Stimulated activated CD4-positive, alpha-beta T cell treated with anti-CD3 and anti-CD28 coated beads, Interleukin-1b, Interleukin-23, amount 100 ng/mL, for 1 hour (primary cell): ENCODE measurements at places on chromosomes 3 and 15.

DNA sequence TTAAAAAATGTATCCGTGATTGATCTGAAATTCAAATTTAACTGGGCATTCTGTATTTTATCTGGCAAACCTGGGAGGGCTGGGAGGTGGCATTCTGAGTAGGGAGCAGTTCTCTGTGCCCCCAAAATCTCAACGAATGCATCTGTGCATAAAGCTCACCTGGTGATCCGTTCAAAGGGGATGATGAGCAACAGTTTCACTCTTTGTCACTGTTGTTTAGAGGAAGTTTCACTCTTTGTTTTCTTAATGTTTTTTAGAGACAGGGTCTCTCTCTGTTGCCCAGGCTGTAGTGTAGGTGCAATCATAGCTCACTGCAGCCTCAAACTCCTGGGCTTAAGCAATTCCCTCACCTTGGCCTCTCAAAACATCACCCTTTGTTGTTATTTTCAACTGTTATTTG, 186.7 kb downstream of the SSR3 start:
- no peak for DNase-seq

GRCh38 chr3:178845420-178846118, 226.0 kb downstream of the ZMAT3 start:
- no peak for DNase-seq

GRCh38 chr3:25381083-25381482, 47.0 kb upstream of the RARB start:
- no peak for DNase-seq

GRCh38 chr3:47586746-47587145, 8.1 kb upstream of the CSPG5 start:
- DNase-seq, result no peak

GRCh38 chr15:91790836-91791235, 62.7 kb upstream of the SLCO3A1 start:
- no peak for DNase-seq

- no peak for DNase-seq
Observed at GRCh38 chr15:65086680-65087111, 10.2 kb downstream of the KBTBD13 start.

DNA sequence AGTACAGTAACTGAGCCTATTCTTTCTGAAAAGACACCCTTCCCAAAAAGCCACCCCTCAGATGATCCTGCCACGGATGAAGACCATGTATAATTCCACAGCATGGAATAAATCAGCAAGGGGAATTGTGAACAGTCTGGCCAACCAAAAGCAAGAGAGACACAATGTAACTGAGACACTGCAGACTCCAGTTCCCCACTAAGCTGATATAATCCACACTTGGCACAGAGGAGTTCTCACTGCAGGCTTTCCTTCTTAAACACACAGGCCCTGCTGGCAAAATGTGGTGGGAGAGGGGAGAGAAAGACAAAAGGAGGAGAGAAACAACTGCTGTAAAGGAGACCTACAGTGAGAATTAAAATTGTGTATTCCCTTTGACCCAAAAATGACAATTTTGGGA, 12.7 kb downstream of the GPR156 start:
- no peak for DNase-seq

GRCh38 chr3:126113733-126114442, 30.0 kb upstream of the SLC41A3 start:
- no peak for DNase-seq

DNA sequence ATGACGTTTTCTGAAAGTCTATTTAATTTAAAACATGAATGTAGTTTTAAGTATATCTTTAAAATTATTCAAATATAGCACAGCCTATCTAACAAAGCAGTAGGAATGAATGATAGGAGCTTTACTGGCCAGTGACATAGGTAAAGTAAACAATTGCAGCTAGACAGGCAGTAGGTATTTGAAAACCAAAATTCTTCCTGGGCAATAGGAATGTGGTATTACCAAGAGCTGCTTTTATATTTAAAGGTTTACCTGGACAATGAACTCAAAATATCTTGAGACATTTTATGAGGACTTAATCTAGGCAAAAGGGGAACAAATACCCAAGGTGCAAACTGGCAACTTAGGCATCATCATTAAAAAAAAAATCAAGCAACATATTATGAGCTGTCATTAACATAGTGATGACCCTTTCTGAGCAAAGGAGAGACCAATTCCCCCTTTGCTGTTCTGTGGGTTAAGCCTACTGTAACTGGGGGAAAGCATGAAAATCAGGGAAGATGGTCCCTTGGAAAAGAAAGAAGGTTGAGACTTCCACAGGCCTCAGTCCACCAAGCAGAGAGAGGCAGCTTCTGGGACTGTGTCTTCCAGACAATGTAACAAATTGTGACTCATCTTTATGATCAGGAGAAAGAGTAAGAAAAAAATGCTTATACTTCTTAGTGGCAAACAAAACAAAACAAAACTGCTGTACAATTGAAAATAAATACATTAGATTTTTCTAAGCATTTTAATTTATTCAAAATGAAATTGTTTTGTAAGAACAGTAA, 12.9 kb downstream of the ISL2 start:
- no peak for DNase-seq

- no peak for DNase-seq
Observed at GRCh38 chr3:53842436-53843194, 3.6 kb downstream of the CHDH start.

DNA sequence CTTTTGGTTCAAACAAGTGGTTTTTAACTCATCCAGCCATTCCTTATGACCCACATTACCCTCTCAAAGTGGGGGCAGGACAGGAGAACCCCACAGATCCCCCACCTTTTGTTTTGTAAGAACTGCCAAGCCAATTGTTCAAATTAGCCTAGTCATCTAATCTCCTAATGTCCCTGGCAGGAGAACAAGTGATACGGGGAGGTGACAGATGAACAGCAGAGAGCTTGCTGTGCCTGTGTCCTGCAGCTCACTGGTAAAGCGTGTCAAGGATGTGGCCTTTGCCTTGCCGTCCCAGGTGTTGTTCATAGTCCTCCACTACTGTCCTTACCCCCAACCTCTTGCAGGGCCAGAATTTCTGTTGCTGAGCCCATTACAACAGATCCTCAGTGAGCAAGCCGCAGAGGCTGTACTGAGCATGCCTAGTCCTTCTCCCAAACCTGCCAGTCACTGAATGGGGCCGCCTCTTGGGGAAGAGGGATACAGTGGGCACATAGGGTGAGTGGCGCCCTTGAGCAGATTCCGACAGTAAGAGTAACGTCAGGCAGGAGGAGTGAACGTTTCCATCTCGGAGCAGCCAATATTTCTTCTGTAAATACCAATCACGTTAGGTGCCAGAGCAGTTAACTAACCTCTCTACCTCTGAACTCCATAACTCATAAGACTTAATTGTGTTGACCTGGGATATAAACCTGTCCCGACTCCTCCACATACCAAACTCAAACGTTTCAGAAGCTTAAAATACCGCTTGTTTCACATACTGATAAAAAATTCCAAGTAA, 87.4 kb downstream of the ITPR1 start:
- DNase-seq, result no peak

DNA sequence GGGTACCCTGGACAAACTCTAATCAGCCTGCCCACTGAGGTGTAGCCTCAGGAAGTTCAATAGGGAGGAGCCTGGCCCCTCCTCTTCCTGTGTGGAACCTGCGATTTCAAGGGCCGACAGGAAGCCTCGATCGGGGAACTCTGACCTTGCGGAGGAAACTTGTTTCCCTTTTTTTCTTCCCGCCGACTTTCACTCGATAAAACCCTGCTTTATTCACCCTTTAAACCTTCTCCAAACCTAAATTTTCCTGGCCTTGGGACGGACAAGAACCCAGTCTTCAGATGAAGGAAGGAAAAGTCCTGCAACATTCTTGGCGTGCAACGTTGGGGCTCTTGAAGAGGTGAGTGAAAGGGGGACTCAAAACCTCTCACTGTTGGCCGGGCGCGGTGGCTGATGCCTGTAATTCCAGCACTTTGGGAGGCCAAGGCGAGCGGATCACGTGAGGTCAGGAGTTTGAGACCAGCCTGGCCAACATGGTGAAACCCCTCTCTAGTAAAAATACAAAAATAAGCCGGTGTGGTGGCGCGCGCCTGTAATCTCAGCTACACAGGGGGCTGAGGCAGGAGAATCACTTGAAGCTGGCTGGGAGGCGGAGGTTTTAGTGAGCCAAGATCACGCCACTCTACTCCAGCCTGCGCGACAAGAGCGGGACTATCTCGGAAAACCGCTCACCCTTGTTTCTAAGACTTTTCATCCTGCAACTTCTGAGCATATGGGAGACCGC, 208.2 kb downstream of the ZNF385D start:
- DNase-seq, result no peak
